Activated naive CD4-positive, alpha-beta T cell (primary cell): ENCODE measurements at places on chromosomes 5 and 9.

DNA sequence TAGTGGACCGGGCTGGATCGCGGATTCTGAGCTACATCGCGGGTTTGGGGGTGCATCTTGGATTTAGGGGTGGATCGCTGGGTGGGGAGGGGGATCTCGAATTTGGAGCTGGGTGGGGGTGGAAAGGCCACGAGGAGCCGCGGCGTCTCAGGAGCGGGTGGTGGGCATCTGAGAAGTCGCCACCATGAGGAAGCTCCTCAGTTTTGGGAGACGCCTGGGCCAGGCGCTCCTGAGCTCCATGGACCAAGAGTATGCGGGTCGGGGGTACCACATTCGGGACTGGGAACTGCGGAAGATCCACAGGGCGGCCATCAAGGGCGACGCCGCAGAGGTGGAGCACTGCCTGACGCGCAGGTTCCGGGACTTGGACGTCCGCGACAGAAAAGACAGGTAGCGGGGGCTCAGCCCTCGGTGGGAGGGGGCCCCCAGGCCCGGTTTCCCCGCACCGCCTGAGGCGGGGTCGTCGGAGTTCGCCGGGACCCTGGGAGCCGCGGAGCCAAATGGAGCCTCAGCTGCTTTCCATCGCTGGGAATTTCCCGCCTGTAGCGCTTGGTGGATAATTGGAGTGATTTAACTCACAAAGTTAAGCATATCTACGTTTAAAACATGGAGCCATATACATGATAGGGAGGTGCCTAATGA, 376 bp downstream of the ANKRD18B start:
- DNase-seq: no peak

DNA sequence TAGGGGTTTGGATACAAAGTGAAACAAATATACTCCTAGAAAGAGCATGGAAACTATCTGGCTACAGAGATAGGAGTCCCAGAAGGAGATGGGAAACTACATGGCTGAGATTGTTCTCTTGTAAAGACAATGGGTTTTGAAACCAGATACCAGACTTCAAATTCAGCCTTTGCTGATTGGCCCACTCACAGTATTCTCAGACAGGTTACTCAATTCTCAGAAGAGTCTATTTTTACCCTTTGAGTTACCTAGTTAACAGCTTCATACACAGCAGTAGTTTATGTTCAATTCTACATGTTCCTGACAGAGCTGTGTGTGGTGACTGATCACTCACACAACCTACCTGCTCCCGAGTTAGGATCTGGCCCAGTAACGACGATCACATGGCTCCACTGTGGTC, 14.1 kb downstream of the ZFP62 start:
- no peak for DNase-seq

DNA sequence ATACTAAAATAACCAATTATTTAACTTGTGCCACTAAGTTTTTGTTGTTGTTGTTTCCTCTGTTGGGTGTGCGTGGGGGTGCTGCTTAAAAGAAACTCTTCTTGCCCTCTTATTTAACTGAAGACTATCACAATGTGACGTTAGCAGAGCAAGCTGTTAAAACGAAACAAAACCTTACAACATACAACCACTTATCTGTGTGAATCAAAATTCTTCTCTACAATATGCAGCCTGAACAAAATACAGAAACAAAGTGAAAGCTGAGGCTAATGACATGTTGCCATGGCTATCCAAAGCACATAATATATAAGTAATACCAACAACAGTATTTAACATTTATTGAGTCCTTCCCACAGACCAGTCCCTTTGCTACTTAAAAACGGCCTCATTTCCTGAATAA, 291.0 kb downstream of the FBXL17 start:
- no peak for DNase-seq

- no peak for DNase-seq
These were observed 16.8 kb downstream of the OTULIN start for GRCh38 chr5:14681236-14681752.

GRCh38 chr5:95555553-95555952, 652 bp downstream of the ARSK start:
- DNase-seq: no peak

DNA sequence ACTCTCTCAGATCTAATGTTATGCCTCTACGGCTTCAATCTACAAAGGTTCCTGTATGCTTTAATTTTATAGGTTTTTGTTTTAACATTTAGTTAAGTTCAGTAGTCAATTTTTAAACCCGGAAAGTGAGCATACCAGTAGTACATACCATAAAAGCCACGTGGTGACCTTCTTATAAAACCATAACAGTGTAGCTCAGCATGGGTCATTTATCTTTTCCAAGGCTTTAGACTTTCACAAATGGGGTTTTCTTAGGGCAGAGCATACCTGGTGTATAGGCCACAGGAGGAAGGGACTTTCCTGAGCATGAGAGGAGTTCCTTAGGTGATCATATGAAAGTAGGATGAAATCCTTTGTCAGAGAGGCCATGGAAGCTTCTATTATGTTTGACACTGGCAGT, 23.2 kb downstream of the ECM2 start:
- no peak for DNase-seq

GRCh38 chr5:168879929-168880328, 300.8 kb upstream of the PANK3 start:
- no peak for DNase-seq

DNA sequence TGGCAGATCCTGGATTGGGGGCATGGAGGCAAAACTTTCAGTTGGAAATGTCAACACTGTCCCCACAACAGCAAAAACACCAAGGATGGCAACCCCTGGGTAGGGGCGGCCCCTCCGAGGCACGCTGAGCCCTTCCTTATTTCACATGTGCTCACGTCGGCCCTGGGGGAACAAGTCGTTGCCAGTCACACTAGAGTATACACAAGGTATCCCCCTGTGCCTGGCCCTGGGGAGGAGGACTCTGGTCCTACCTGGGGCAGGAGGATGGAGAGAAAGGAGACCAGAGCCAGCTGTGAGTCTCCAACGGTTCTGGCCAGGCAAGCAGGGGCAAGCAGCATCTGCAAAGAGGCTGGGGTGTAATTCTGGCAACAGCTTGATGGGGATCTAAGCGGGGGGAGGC, 126.9 kb upstream of the FOXD4L5 start:
- no peak for DNase-seq

DNA sequence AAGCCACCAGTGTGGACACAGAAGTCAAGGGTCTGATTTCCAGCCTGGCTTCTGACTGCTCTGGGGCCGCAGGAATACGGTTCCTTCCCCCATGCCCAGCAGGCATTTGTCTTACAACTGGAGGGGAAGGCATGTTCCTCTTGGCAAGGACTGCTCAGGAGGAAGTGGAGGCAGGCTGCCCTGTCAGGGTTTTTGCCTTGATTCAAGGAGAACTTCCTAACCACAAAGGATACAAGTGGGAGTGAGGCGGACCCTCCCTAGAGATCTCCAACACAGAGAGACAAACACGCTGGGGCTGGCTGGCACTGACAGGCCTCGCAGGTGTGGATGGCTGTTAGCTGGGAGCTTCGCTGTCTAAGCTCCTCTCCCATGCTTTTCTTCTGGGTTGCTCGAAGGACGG, 19.1 kb downstream of the TGFBI start:
- DNase-seq: no peak

DNA sequence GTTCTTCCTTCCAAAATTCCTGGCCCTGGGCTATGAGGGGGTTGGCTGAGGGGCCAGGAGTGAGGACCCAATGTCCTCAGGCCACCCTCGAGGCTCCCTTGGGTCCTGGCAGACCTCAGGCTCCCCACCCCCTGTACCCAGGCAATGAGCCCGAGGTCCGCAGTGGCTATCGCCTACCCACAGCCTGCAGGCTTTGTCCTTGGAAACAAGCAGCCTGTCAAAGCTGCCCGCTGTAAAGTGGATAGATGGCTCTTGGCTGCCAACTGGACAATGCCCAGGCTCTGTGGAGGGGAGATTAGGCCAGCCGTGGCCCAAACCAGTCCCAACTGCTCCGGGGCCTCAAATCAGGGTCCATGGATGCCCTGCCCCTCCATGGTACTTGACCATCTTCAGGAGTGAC, 2.2 kb upstream of the ADGRD2 start:
- no peak for DNase-seq

- no peak for DNase-seq
These were observed 14.5 kb downstream of the GRAMD2B start for GRCh38 chr5:126437721-126438120.
